Iris pigment epithelial cell (primary cell): ENCODE measurements at places on chromosomes 7 and 10.

DNA sequence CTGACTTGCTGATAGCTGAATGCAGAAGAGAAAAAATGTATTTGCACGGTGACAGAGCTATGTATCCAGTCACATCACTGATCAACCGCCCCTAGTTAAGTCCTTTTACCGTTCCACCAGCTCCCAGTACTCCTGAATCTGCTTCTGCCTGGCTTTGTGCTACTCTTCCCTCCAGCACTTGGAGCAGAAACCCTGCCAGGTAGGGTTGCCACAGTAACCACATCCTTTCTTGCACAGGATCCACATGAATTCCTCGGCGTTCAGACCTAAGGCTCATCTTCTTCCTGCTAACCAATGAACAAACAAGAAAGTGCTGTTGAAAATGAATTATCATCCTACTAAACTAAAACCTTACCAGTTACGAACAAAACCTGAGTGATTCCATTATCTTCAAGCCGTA is 52.0 kb upstream of the KCTD7 start:
- DNase-seq = no peak

DNA sequence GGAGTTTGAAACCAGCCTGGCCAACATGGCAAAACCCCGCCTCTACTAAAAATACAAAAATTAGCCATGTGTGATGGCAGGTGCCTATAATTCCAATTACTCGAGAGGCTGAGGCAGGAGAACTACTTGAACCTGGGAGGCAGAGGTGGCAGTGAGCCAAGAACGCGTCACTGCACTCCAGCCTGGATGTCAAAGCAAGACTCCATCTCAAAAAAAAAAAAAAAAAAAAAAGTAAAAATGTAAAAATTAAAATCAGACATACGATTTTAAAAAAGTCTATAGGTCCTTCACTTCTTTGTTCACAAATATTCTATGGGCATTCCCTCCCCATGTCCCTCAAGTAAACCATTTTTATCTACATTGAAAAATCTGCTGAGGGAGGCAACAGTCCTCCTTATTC is 34.9 kb upstream of the TLL2 start:
- DNase-seq = no peak

- DNase-seq = no peak
These were observed 569 bp downstream of the CAV1 start for GRCh38 chr7:116525298-116525912.

- peak; percentile 63 for DNase-seq
These were observed 37.2 kb downstream of the PRSS2 start for GRCh38 chr7:142807855-142808460.

- DNase-seq = no peak
These were observed 36.4 kb downstream of the OR13A1 start for GRCh38 chr10:45278860-45279498.

DNA sequence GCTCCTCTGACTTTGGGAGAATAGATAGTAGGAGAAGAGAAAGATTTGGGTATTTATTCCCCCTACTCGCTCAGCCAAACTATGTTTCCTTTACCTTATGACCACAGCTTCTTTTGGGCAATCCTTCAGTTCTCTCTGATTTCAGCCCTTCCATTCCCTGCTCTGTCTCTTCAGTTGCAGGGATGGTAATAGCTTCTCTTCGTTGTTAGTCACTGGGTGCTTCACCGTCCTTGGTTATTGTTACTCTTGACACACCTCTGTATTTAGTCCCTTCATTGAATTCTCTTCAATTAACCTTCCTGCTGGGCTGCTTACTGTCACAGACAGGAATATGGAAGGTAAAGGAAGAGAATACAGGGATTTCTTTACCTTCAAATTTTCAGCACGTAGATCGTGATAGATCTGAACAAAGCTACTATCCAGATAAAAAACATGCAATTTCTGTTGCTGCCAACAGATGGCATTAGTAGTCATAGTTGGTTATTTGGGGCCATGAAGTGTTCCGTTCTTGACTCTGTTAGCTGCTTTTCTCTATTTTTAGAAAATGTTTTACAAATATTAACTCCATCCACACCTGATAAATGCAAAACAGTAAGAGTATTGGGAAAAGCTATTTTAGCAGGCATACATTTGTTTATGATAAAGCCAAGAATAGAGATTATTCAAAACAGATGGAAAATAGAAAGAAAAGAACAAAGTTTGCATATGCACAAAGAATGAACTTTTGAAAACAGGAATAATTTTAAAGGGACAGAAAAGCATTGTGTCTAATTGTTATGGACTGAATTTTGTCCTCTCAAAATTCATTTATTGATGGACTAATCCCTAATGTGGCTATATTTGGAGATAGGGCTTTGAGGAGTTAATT is 14.0 kb upstream of the PTTG1IP2 start:
- peak; percentile 48 for DNase-seq
